ENCODE measurements at places on chromosomes 6 and 20.

- no peak overlapping the region for H3K27ac ChIP-seq
- H3K4me1 ChIP-seq = no peaks in the 10 kb centered on the region
- H3K36me3 ChIP-seq = peaks cover 6% of the 10 kb centered on the region
Measured at GRCh38 chr20:5797843-5798462, 47.8 kb downstream of the SHLD1 start.

- H3K27me3 ChIP-seq = no peaks in the 10 kb centered on the region
- H3K4me1 ChIP-seq = no peaks in the 10 kb centered on the region
Measured at GRCh38 chr6:121205569-121205968, 128.7 kb downstream of the TBC1D32 start.

DNA sequence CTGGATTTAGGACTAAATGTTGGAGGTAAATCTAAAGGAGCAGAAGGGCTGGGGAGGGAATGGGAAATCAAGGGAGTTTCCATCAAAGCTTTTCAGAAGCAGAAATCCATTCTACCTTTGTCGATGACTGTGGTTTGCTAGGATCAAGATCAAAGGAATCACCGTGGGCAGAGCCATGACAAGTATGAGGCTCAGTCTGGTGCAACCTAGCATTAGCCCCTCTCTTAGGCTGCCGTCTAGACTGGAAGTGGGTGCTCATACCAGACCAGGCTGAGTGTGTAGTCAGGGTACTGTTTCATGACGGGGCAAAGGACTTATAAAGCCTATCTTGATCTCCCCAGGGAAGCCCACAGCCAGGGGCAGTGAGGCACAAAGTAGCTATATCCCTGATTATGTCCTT lies 120.5 kb downstream of the BMP2 start:
- DNase-seq = no peak
- H3K27ac ChIP-seq = no peak overlapping the region
- H3K4me3 ChIP-seq = no peak overlapping the region
- no peaks in the 10 kb centered on the region for H3K27me3 ChIP-seq
- H3K36me3 ChIP-seq = no peaks in the 10 kb centered on the region
- no peaks in the 10 kb centered on the region for H3K4me1 ChIP-seq

DNA sequence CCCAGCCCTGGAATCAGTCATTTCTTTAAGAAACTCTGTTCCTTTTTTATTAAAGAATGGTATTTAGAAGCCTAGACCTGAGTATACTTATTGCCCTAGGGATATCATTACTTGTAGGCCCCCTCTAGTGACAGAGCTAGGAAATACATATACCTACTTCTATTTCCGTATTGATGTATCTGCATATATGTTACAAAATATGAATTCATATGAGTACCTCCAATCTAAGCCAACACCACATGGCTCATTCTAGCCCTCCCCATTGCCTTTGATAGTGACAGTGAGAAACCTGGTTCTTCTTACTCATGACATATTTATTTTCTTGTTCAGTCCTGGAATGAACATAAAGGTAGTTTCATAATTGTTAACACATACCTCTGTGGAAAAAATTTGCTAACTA lies 137.2 kb downstream of the FARS2 start:
- H3K4me1 ChIP-seq = no peaks in the 10 kb centered on the region
- H3K4me3 ChIP-seq = no peak overlapping the region
- no peaks in the 10 kb centered on the region for H3K36me3 ChIP-seq
- no peak overlapping the region for H3K27ac ChIP-seq
- H3K27me3 ChIP-seq = no peaks in the 10 kb centered on the region
- DNase-seq = no peak

DNA sequence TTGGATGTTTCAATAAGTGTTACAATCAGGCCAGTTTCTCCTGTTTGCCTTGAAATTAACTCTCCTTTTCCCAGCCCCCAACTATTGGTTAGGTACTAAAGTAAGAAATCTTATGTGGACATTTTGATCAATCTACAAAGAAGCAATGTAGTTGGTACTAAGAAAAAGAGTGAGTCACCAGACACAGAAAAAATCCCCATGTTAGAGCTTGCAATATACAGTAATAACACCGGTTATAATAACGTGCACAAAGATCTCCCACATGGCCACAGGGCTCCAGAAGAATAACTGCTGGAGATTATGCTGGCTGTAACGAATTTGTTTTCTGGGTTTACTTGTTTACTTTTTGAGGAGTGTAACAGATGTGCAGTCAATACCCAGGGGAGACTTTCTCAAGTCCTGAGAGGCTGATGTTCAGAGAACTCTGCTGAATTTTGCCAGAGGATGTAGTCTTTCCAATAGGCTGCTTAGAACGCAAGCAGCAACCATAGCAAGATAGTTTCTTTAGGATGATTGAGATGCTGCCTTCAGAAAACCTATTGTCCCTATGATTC lies 166.2 kb upstream of the SPACA1 start:
- no peak overlapping the region for H3K27ac ChIP-seq
- no peaks in the 10 kb centered on the region for H3K4me1 ChIP-seq
- peaks cover 5% of the 10 kb centered on the region for H3K27me3 ChIP-seq
- no peak overlapping the region for H3K4me3 ChIP-seq
- DNase-seq = no peak

Data from CD8-positive, alpha-beta memory T cell (primary cell).